Naive B cell (primary cell): ENCODE measurements at places on chromosomes 5 and 9. TPM values are rescaled to one million over a fixed set of nuclear protein-coding genes. Genes with fewer than 3 reads are reported as not detected.

- no peaks in the 10 kb centered on the region for H3K4me1 ChIP-seq
- no peak overlapping the region for H3K27ac ChIP-seq
- no peaks in the 10 kb centered on the region for H3K36me3 ChIP-seq
- H3K27me3 ChIP-seq, result peaks cover 23% of the 10 kb centered on the region
Observed at GRCh38 chr5:113264046-113264445, 170.7 kb downstream of the TSSK1B start.

The CORO2A gene
- polyA plus RNA-seq, result 0.49 TPM

The FKTN gene
- polyA plus RNA-seq, result 1.1 TPM

DNA sequence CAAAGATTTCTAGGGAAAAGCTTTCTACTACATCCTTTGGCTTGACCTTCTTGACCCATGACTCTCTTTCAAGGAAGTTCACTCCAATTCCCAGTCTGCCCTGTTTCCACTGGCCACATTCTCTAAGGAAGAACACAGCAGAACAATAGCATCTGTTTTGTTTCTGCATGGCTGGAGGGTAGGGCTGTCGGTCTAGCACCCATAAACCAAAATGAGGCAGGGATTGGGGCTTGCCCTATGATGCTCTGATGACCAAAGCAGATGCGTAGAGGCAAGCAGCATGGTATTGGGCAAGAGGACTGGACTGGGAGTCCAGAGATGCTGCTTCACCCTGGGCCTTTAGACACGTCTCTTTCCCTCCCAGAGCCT, 24.1 kb downstream of the GOLGA2 start:
- peak overlapping the region; percentile 83 for H3K4me3 ChIP-seq
- H3K27ac ChIP-seq, result no peak overlapping the region
- DNase-seq, result no peak
- H3K4me1 ChIP-seq, result peaks cover 15% of the 10 kb centered on the region
- no peaks in the 10 kb centered on the region for H3K36me3 ChIP-seq

The POU5F2 gene
- not detected for polyA plus RNA-seq

- H3K4me3 ChIP-seq, result no peak overlapping the region
- H3K4me1 ChIP-seq, result peaks cover 21% of the 10 kb centered on the region
- H3K36me3 ChIP-seq, result peaks cover 4% of the 10 kb centered on the region
- H3K27ac ChIP-seq, result no peak overlapping the region
Observed at GRCh38 chr5:16542236-16542635, 74.6 kb downstream of the RETREG1 start.

DNA sequence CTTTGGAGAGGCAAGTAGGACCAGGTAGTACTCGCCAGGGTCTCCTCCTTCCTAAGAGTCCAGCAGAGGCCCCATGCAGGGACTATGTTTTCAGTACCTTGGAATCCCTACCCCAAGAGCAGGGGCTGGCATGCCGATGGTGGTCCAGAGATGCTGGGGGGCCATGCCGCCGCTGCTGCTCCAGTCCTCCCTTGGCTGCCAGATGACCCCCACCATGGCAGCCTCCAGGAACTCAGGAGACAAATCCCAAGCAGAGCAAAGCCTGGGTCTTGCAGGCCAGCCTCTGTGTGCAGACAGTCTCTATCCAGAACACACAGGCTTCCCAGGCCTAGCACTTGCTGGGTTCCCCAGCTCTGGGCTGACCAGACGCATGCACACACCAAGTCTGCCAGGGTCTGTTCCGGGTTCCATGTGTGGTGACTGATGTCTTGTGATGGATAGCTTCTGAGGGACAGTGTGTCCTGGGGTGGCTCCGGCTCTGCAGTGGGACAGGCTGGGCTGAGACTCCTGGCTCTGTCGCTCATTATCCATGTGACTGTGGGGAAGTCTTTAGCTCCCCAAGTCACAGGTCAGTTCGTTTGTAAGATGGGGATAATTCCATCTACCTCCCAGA, 127.3 kb downstream of the CRB2 start:
- no peaks in the 10 kb centered on the region for H3K4me1 ChIP-seq
- no peaks in the 10 kb centered on the region for H3K36me3 ChIP-seq
- H3K27ac ChIP-seq, result no peak overlapping the region
- no peak for DNase-seq
- H3K27me3 ChIP-seq, result no peaks in the 10 kb centered on the region

- peaks cover 59% of the 10 kb centered on the region for H3K4me1 ChIP-seq
- H3K4me3 ChIP-seq, result peak overlapping the region; percentile 92
Observed at GRCh38 chr5:54753034-54753433, 232.4 kb downstream of the ESM1 start.

The BHMT gene
- polyA plus RNA-seq, result not detected

The SURF4 gene
- 76.2 TPM for polyA plus RNA-seq

- no peak for DNase-seq
- H3K27ac ChIP-seq, result no peak overlapping the region
- H3K27me3 ChIP-seq, result peaks cover 16% of the 10 kb centered on the region
- no peak overlapping the region for H3K4me3 ChIP-seq
- no peaks in the 10 kb centered on the region for H3K36me3 ChIP-seq
- H3K4me1 ChIP-seq, result peaks cover 3% of the 10 kb centered on the region
Observed at GRCh38 chr9:122338994-122339393, 31.8 kb upstream of the PTGS1 start.

GRCh38 chr5:102731693-102732092, 23.4 kb upstream of the PAM start:
- DNase-seq, result no peak
- H3K4me3 ChIP-seq, result no peak overlapping the region
- H3K27me3 ChIP-seq, result no peaks in the 10 kb centered on the region
- H3K36me3 ChIP-seq, result no peaks in the 10 kb centered on the region

GRCh38 chr5:99129768-99130501, 201.1 kb upstream of the CHD1 start:
- H3K36me3 ChIP-seq, result no peaks in the 10 kb centered on the region
- H3K4me1 ChIP-seq, result no peaks in the 10 kb centered on the region
- no peak for DNase-seq
- H3K4me3 ChIP-seq, result no peak overlapping the region
- H3K27ac ChIP-seq, result no peak overlapping the region
